ENCODE measurements at places on chromosomes 6 and 20. TPM values are rescaled to one million over a fixed set of nuclear protein-coding genes. Genes with fewer than 3 reads are reported as not detected.

DNA sequence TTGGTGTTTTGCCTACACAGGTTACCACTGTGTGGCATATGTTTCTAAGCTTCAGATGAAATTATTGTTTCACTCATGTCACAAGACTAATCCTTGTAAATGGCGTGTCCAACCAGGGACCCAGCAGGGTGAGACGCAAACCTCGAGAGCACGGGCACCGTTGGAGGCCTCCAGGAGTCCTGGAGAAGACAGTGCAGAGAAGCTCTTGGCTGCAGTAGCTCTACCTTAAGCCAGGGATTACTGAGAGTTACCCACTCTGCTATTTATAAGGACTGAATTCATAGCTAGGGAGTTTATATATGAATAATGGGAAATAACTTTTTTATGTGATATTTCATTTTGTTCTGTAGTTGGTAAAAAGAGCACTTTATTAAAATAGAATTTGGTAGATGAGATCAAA is 137.4 kb downstream of the SLC24A3 start:
- DNase-seq, result no peak

DNA sequence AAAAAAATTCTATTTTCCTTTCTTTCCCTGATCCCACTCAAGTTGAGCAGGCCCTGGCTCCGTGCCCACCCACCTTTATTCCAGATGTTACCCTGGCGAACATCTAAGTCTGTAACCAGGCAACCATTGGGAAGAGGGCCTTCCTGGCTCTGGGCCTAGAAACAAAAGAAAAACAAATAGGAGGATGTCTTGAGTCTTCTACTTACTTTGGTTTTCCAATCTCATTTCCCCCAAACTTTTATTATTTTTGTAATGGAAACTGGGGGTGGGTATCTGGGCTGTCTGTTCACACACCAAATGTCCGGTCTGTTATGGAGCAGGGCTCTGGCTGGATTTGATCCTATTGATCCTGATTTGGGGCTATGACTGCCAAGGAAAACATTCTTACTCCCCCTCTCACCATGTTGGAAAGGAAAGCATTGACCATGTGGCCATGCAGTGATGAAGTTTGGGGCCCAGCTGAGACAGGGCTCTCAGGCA is 744.1 kb downstream of the DHX35 start:
- DNase-seq, result no peak

DNA sequence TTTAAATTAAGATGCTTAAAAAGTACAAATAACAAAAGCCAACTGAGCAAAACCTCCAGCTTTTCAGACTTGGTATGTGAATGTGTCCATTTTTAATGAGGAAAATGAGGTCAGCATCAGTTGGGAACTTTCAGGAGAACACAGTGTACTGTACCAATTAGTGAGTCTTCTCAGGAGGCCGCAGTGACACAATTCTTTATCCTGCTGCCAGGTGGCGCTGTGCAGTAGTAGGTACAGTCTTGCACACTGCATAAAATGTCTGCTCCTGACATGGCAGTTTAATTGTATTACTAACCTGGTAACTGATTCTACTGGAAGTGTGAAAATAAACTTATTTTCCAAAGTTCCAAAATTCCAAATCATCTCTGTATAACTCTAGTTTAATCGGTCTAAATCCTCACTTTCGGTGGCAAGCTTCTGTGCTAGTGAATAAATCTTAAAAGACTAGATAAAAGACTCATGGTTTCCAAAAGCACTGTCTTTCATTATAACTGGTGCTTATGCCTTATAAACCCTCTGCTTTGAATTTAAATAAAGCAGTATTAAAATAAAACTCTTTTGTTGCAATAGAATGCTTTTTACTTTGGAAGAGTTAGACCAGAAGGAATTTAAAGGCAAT is 214.8 kb upstream of the MMS22L start:
- DNase-seq, result peak; percentile 56

GRCh38 chr6:23293653-23294052 is 724.3 kb downstream of the HDGFL1 start:
- DNase-seq, result no peak

DNA sequence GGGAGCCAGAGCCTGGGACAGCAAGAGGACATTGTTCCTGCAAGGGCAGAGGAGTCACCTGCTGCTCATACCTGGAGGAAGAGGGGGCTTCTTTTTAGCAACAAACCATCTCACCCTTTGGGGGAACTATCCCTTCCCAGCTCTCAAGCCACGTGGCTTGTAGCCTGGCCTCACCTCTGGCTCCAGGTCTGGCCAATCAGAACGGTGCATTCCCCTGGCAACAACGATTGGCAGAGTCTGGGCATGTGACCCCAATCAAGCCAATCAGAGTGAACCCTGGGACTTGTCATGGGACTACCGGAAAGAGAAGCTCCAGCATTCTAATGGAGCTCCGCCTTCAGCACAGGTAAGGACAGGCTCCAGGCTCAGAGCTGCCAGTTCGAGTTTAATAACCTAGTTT is 33.6 kb downstream of the KCNB1 start:
- DNase-seq, result no peak

The TOX2 gene
- 0.14 TPM for total RNA-seq

The LY6G6D gene
- total RNA-seq, result not detected

The RNF144B gene
- total RNA-seq, result 17.5 TPM
